ENCODE measurements at places on chromosomes 6 and 20. TPM values are rescaled to one million over a fixed set of nuclear protein-coding genes. Genes with fewer than 3 reads are reported as not detected.

The GCNT2 gene
- total RNA-seq = 5.1 TPM

The ADAT2 gene
- 2.9 TPM for total RNA-seq

The CST8 gene
- not detected for total RNA-seq

The DPPA5 gene
- total RNA-seq = not detected

The ZC3H12D gene
- 0.21 TPM for total RNA-seq

The CPNE5 gene
- 0.10 TPM for total RNA-seq

The COL9A1 gene
- not detected for total RNA-seq

The SNPH gene
- 3.1 TPM for total RNA-seq

The OR12D3 gene
- not detected for total RNA-seq

The SAMD3 gene
- not detected for total RNA-seq

The EYS gene
- 0.06 TPM for total RNA-seq

The HECA gene
- 2.0 TPM for total RNA-seq

The LAMA5 gene
- total RNA-seq = 400 TPM

The SOBP gene
- 1.0 TPM for total RNA-seq

The GSTA2 gene
- total RNA-seq = not detected

The CD109 gene
- total RNA-seq = 81.2 TPM

The DEFB113 gene
- total RNA-seq = not detected

The OTOR gene
- total RNA-seq = not detected

The B3GALT4 gene
- total RNA-seq = 0.71 TPM

The MARCKS gene
- total RNA-seq = 15.4 TPM

The RIPPLY2 gene
- total RNA-seq = 0.46 TPM

The RCAN2 gene
- total RNA-seq = not detected

The ERGIC3 gene
- total RNA-seq = 230 TPM

The MLN gene
- total RNA-seq = not detected

The FKBP1C gene
- 2.1 TPM for total RNA-seq

The CPXM1 gene
- total RNA-seq = 0.04 TPM

The BTNL2 gene
- total RNA-seq = not detected

The LATS1 gene
- total RNA-seq = 9.8 TPM

The SLC17A3 gene
- total RNA-seq = 0.86 TPM

The IRAK1BP1 gene
- total RNA-seq = 0.62 TPM

The SLC29A1 gene
- total RNA-seq = 49.9 TPM

The RSPH4A gene
- 0.14 TPM for total RNA-seq

The ALDH5A1 gene
- total RNA-seq = 6.7 TPM
